Mesothelial cell of epicardium (in vitro differentiated cells): ENCODE measurements at places on chromosomes 2 and 18.
A peak's percentile ranks its signal among the peaks of the same experiment; 100 is the strongest.

GRCh38 chr2:225041207-225041850 is 939 bp downstream of the DOCK10 start:
- peaks cover 4% of the 10 kb centered on the region for H3K4me1 ChIP-seq
- H3K27ac ChIP-seq: no peak overlapping the region
- DNase-seq: no peak

- H3K27me3 ChIP-seq: no peaks in the 10 kb centered on the region
- H3K4me1 ChIP-seq: peaks cover 19% of the 10 kb centered on the region
- DNase-seq: no peak
- peak overlapping the region; percentile 12 for H3K27ac ChIP-seq
These were observed 52.1 kb downstream of the EEF1B2 start for GRCh38 chr2:206211657-206212255.

DNA sequence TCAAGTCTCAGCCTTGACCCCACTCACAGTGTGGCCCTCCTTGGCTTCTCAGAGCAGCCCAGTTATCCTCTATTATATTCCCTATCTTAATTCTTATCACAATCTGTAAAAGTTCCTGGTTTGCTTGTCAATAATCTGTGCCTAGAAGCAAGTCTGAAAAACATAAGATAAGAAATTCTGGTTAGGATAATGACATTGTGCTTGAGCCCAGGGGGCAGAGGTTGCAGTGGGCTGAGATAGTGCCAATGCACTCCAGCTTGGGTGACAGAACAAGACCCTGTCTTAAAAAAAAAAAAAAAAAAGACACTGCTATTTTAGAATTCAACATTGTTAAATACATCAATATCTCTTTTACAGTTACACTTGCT is 63.9 kb downstream of the TMEM131 start:
- H3K36me3 ChIP-seq: peaks cover 3% of the 10 kb centered on the region
- no peak for DNase-seq
- no peak overlapping the region for H3K27ac ChIP-seq
- H3K4me3 ChIP-seq: no peak overlapping the region
- peaks cover 44% of the 10 kb centered on the region for H3K4me1 ChIP-seq

GRCh38 chr2:173545364-173545763 is 190.7 kb downstream of the CDCA7 start:
- DNase-seq: no peak
- H3K36me3 ChIP-seq: no peaks in the 10 kb centered on the region
- peaks cover 4% of the 10 kb centered on the region for H3K27me3 ChIP-seq
- H3K4me1 ChIP-seq: no peaks in the 10 kb centered on the region

GRCh38 chr18:10804126-10804525 is 278.3 kb downstream of the NAPG start:
- no peaks in the 10 kb centered on the region for H3K27me3 ChIP-seq
- H3K36me3 ChIP-seq: peaks cover 6% of the 10 kb centered on the region
- peaks cover 22% of the 10 kb centered on the region for H3K4me1 ChIP-seq
- no peak for DNase-seq
- H3K4me3 ChIP-seq: no peak overlapping the region
